Smooth muscle cell of the pulmonary artery (primary cell): ENCODE measurements at places on chromosomes 6 and 20. TPM values are rescaled to one million over a fixed set of nuclear protein-coding genes. Genes with fewer than 3 reads are reported as not detected.

Gene ADAM33
- total RNA-seq, result 11.3 and 15.3 TPM in 2 replicates

Gene SLC18B1
- total RNA-seq, result 3.4 and 4.4 TPM in 2 replicates

Gene RPN2
- total RNA-seq, result 462 and 520 TPM in 2 replicates

Gene CPNE5
- total RNA-seq, result 0.17 and 0.20 TPM in 2 replicates

Gene TUBB2A
- 65.7 and 75.9 TPM in 2 replicates for total RNA-seq

Gene PNLDC1
- total RNA-seq, result 0.07 and 0.20 TPM in 2 replicates

Gene IMPG1
- not detected in 2 replicates for total RNA-seq
